ENCODE measurements at places on chromosomes 7 and 10. TPM values are rescaled to one million over a fixed set of nuclear protein-coding genes. Genes with fewer than 3 reads are reported as not detected.

Gene COL13A1
- total RNA-seq: 0.72 TPM

Gene BEND7
- 6.0 TPM for total RNA-seq

Gene PAPSS2
- 1.1 TPM for total RNA-seq

Gene MACROH2A2
- total RNA-seq: 17.6 TPM

Gene ITPRID1
- total RNA-seq: not detected

Gene IGF2BP3
- total RNA-seq: 7.5 TPM

Gene ACHE
- total RNA-seq: 0.24 TPM

Gene SPDYE9
- not detected for total RNA-seq

Gene RNF32
- 2.8 TPM for total RNA-seq

Gene CUZD1
- 0.64 TPM for total RNA-seq

Gene FGFR2
- total RNA-seq: 5.5 TPM

Gene SHH
- 0.72 TPM for total RNA-seq

Gene EPO
- total RNA-seq: not detected

Gene ANLN
- 8.2 TPM for total RNA-seq

Gene LDB3
- not detected for total RNA-seq

Gene HKDC1
- 15.4 TPM for total RNA-seq

Gene TEX47
- total RNA-seq: not detected

Gene MTERF1
- 5.3 TPM for total RNA-seq

Gene ATRNL1
- total RNA-seq: 0.43 TPM

Gene GPR146
- 2.8 TPM for total RNA-seq

Gene PLAU
- 837 TPM for total RNA-seq

Gene AZGP1
- 0.21 TPM for total RNA-seq

Gene MYL10
- total RNA-seq: not detected

Gene CALHM3
- total RNA-seq: not detected

Gene TDRD1
- 1.4 TPM for total RNA-seq

Gene NUP42
- total RNA-seq: 31.8 TPM

Gene WDR91
- 17.1 TPM for total RNA-seq

Gene HTR7
- total RNA-seq: 32.0 TPM

Gene RET
- 1.2 TPM for total RNA-seq

Gene ABCB1
- total RNA-seq: 0.64 TPM

Gene HOXA9
- 4.3 TPM for total RNA-seq

Gene LRRD1
- not detected for total RNA-seq

Gene ATP6V0E2
- 4.3 TPM for total RNA-seq

Gene AUTS2
- 8.7 TPM for total RNA-seq

Gene EGR2
- total RNA-seq: under 0.01 TPM

Gene HMX3
- not detected for total RNA-seq

All from tracheal epithelial cell (primary cell).